Glomerular endothelial cell (primary cell): ENCODE measurements at places on chromosomes 1 and 21.

DNA sequence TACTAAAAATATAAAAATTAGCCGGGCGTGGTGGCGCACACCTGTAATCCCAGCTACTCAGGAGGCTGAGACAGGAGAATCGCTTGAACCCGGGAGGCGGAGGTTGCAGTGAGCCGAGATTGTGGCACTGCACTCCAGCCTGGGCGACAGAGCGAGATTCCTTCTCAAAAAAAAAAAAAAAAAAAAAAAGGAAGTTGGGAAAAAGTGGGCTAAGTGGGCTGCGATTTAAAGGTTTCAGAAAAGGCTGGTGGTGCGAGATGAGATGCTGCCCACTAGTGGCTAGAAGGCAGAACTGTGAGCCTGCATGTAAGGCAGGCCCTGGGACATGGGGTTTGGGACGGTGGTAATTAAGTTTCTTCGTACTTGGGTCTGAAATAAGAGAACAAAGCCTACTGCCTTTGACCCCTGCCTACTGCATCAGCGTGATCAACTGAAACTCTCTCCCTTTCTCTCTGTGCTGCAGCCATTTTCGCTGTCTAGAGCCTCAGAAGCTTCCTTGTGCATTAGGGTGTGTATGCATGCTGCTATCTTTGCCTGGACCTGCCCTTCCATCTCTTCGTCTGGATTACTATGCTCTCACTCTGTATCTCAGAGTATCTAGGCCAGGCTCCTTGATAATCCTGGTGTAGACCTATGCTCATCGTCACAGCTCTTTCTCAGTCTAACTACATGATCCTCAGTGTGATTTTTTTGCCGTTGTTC, 12.4 kb downstream of the FMOD start:
- DNase-seq = no peak

DNA sequence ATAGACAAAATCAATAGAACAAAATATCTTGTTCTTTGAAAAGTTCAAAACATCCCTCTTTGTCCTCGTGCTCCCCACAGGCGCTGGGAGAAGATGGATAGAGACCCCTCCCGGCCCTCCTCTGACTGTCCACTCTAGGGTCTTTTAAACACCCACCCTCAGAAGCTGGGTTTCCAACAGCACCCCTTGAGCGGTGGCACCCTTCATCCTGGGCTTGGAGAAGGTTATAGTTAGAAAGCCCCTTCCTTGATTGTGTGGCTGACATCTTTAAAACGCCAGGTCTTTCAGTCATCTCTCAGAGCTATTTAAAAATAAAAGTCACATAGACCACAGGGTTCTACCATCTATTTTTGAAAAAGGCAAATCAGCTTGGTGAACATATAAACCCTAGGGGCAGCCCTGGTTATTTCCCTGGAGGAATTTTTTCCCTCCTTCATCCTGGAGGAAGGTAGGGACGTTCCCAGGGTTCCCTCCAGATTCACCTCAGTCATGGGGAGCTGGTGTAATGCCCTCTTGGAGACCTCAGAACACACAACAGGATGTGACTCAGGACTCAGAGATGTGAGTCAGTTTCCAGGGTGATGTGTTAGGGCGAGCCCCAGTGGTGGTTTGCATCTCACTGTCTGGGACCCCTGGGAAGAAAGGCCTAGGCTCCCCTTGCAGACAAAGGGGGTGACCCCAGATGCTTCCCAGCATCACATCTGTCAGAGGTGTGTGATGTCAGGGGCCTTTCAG, 138.5 kb downstream of the CLIC6 start:
- peak; percentile 93 for DNase-seq

- no peak for DNase-seq
These were observed 45.9 kb downstream of the MATN1 start for GRCh38 chr1:30677471-30677870.

DNA sequence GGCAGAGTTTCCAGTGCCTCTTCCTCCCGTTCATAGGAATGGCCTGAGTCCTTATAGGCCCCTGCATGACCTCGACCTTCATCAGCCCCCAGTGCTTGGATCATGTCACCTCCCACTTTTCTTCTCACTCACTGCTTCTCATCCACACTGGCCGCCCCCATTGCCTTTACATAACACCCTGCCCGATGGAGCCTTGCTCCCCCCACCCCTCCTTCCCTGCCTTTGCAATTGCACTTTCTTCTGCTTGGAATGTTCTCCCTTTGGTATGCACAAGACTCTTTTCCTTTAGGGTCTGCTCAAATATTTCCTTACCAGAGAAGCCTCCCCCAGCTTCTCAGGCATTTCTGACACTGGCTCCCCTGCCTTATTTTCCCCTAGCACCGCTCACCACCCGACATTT, 125.2 kb upstream of the KCNJ6 start:
- DNase-seq = no peak

DNA sequence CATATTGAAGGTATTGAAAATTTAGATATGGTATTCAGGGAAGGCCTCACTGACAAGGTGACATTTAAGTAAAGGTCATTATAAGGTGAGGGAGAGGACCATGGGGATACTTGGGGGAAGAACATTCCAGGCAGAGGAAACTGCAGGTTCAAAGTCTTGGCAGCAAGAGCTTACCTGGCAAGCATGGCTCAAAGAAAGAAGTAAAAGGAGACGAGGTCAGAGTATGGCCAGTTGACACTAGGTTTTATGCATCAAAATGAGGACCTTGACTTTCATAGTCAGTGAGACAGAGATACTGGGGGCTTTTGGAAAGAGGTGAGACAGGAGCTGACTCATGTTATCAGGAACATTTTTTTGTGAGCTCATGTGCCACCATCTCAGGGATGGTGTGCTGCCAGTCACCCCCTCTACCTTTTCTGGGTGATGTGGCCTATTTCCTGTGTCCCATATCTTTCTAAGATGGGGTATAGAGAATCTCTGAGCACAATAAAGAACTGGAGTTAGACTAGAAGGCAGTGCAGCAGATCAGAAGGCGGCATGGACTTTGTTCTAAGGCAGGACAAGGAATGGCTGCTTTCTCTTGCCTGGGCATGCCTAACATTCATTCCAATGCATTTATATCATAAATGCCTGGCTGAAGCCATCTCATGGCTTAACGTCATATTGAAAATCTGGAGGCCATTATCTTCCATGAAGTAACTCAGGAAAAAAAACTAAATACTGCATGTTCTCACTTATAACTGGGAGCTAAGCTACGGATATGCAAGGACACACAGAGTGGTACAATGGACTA, 406.7 kb downstream of the NTNG1 start:
- no peak for DNase-seq

GRCh38 chr1:24047110-24047477, 64.8 kb downstream of the MYOM3 start:
- no peak for DNase-seq

GRCh38 chr1:85846706-85847105, 138.5 kb upstream of the ZNHIT6 start:
- DNase-seq = no peak

- DNase-seq = no peak
These were observed 7.1 kb downstream of the NRDC start for GRCh38 chr1:51871351-51871975.

DNA sequence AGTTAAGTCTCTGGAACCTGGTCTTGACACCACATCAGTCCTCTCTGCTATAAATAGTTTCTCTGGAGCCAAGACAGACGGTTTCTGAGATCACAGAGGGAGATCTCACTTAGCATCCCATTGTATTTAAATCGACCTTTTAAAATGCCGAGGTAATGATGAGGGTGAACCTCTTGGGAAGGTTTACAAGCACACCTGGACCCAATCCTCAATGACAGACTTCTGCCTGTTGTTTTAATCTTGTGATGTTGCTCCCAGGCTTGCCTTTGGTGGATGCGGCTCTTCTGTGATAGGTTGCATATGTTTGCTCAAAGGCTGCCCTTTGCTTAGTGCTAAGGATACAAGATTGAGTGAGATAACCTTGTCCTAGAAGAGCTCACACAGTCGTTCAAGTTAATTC, 104.6 kb upstream of the L1TD1 start:
- no peak for DNase-seq

- DNase-seq = no peak
These were observed 594 bp downstream of the HDGF start for GRCh38 chr1:156750711-156751450.

- DNase-seq = no peak
These were observed 4.8 kb upstream of the WNT9A start for GRCh38 chr1:227952374-227953021.

DNA sequence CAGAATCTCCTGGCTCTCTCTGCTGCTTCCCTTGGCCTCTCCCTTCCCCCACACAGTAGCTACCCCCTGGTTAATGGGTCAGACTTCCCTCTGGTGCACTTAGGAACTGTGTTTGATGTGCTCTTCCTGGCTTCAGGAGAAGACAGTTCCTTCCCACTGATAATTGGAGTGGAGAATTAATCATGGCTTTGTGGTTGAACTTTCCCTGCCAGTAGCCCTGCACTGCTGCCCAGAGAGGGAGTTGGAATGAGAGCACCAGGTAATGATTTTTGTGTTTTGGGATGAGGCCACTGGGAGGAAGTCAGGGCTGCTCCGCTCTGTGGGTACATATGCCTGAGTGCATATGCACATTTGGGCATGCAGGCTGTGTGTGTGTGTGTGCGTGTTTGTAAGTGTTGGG, 39.7 kb upstream of the PADI2 start:
- no peak for DNase-seq

GRCh38 chr1:88036345-88037014, 647.6 kb upstream of the PKN2 start:
- no peak for DNase-seq

GRCh38 chr1:3530086-3530925, 75.8 kb downstream of the ARHGEF16 start:
- no peak for DNase-seq

DNA sequence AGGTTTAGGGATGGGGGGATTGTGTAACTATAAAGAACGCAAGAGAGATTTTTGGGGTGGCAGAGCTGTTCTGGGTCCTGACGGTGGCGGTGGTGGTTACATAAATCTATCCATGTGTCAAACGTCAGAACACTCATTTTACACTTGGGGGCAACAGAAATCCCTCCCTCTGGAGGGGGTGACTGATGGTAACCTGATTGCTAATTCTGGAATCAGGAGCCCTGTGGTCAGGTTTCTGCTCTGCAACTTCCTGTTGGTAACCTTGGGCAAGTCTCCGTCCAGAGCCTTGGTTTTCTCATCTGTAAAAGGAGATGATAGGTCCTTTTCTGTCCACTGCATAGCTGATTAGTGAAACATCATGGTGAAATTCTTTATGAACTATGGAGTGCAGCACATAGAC, 40.9 kb downstream of the ALPL start:
- DNase-seq = no peak

- DNase-seq = no peak
These were observed 92.8 kb downstream of the C1orf21 start for GRCh38 chr1:184479435-184480167.

- DNase-seq = no peak
These were observed 16.9 kb downstream of the MACO1 start for GRCh38 chr1:25447547-25447946.

DNA sequence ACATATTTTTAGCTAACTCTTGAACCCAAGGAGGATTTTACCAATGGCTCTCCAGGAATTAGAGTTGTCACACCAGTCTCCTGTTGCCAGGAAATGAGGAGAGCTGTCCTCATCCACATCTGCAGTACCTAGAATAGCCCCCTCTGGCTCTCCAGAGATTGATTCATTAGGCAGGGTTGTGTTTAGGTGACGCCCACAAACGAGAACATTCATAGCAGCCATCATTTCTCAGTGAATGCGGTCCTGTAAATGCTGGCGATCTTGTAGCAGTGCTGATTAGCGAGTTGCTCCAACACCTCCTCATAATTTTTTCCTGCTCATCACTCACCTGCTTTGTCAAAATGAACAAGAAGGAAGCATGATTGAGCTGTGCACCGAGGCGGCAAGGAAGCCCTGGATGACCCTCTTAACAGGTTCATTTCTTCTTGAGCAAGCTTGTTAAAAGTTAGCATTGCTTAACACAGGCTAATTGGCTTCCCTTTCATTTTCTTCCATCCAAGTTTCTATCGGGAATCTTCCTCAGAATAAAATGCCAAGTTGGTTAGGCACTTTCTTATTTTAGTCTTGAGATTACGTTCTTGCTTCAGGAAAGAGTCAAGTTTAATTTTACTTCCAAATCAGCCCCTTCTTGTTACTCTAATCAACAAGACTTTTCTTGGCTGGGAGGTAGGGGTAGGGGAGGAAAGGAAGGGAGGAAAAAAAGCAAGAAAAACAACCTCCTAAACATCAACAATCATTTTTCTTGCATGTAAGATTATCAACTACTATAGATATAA, 16.5 kb upstream of the KLHDC8A start:
- no peak for DNase-seq

DNA sequence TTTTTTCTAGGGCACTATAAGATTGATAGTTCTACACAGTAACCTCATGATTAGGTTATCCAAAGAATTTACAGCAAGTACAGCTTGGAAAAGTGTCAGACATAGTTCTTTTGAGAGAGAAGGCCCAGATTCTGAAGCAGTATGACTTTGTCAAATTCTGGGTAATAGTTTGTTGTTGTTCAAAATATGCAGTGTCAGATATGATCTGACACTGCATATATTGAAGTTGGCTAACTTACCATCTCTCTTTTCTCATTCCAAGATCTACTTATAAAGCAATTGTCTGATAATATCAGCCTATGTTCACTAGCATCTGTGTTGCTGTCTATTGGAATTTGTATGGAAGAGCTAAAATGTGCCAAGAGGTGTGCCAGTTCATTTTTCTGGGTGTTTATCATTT, 160.1 kb downstream of the CTH start:
- no peak for DNase-seq

DNA sequence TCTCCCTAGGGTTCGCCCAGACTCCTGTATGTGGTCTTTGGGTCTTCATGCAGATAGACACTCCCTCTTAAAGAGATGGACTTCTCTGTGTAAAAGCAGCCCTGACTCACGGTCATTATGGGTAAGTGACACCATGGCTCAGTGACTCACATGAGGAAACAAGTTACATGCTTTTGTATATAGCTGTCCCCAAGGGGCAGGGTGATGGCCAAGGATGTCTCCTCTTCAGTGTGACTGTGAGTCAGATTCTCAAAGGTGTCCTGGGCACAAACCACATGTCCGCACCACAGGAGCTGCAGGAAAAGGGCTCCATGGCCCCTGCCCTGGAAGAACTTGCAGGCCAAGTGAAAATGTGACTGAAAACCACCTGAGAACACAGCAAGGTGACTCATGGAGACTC, 380.4 kb downstream of the NPHP4 start:
- DNase-seq = no peak

- DNase-seq = no peak
These were observed 128.4 kb upstream of the SOD1 start for GRCh38 chr21:31530897-31531705.

- no peak for DNase-seq
These were observed 6.8 kb downstream of the ARV1 start for GRCh38 chr1:230985711-230986110.
